Fibroblast of gingiva (primary cell): ENCODE measurements at places on chromosomes 7 and 10.
A peak's percentile ranks its signal among the peaks of the same experiment; 100 is the strongest.

- no peak for DNase-seq
Measured at GRCh38 chr7:159127691-159128642, 16.7 kb downstream of the VIPR2 start.

DNA sequence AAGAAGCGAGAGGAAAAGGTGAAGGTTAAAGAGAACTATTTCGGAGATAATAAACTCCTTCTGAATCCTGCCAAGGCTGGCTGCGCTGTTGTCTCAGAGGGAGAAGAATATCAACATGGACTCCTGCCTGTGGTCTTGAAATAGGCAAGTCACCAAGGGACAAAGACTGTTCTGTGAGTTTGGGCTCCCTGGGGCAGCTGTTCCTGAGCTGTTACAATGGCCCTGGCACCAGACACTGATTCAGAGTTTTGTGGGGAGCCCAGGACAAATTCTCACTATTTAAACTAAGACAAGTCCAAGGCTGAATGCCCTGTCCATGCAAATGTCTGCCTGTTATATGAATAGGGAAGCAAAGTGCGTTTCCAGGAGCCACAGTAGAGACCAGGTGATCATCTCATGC lies 81.4 kb downstream of the PRPF18 start:
- DNase-seq = no peak

DNA sequence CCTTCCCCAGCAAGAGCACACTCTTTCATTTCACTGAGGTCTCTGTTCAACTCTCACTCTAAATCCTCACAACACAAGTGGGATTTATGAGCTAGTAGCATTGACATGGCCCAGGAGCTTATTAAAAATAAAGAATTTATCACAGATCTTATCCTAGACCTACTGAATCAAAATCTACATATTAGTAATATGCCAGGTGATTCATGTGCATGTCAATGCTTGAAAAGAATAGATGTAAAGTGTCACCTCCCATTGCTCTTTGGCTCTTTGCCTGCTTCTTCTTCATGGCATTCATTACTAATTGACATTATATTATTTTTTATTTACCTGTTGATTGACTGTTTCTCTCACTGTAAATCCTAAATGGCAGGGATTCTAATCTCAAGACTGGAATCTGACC lies 459.2 kb upstream of the LRRTM3 start:
- DNase-seq = no peak

GRCh38 chr10:114483575-114483974 lies 79.3 kb upstream of the AFAP1L2 start:
- no peak for DNase-seq

GRCh38 chr10:73856261-73856660 lies 18.1 kb downstream of the CAMK2G start:
- DNase-seq = no peak

- no peak for DNase-seq
Measured at GRCh38 chr7:100583132-100584053, 2.5 kb downstream of the LRCH4 start.

DNA sequence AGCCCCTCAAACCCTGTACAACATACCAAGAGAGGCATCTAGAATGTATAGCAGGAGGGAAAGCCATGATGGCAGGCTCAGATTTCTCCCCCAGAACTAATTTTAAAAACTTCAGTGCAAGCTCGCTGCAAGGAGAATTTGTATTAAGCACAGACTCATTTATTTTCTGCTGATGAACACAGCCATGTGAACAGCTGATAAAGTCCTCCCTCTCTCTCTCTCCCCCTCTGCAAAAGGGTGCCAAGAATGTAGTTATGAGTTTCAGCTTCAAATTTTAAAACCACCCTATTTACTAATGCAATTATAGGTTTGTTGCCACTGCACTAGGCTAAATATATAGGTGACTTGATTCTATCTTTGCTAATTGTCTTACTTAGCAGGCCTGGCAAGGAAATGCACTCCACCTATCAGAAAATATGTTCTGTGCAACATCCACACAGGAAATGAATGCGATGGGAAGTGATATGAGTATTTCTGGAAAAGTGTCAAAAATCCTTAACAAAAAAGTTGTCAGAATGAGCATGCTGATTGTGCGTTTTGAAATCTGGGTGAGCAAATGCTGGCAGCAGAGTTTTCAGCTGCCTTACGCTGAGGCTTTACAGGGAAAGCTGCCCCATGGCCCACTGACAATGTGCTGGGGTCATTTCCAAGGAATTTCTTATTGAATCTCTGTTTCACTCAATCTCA lies 43.4 kb upstream of the GHITM start:
- DNase-seq = no peak

DNA sequence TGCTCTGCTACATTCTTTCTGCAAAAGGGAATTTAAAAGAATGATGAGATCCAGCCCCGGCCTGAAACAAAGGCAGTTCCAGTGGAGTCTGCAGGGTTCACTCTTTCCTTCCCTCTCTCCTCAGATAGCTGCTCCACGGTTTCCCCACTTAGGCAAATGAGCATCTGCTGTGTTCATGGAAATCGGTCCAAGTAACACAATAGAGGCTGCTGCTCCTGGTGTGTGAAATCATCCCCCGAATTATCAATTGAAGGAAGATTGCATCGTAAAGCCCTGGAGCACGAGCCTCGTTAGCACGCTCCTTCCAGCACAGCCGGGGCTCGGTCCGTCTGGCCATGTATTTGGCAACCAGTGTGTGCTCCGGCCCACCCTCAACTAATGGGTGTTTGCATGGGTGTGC lies 108.3 kb upstream of the DPP6 start:
- DNase-seq = no peak

- no peak for DNase-seq
Measured at GRCh38 chr10:2891770-2892124, 175.6 kb upstream of the PFKP start.

DNA sequence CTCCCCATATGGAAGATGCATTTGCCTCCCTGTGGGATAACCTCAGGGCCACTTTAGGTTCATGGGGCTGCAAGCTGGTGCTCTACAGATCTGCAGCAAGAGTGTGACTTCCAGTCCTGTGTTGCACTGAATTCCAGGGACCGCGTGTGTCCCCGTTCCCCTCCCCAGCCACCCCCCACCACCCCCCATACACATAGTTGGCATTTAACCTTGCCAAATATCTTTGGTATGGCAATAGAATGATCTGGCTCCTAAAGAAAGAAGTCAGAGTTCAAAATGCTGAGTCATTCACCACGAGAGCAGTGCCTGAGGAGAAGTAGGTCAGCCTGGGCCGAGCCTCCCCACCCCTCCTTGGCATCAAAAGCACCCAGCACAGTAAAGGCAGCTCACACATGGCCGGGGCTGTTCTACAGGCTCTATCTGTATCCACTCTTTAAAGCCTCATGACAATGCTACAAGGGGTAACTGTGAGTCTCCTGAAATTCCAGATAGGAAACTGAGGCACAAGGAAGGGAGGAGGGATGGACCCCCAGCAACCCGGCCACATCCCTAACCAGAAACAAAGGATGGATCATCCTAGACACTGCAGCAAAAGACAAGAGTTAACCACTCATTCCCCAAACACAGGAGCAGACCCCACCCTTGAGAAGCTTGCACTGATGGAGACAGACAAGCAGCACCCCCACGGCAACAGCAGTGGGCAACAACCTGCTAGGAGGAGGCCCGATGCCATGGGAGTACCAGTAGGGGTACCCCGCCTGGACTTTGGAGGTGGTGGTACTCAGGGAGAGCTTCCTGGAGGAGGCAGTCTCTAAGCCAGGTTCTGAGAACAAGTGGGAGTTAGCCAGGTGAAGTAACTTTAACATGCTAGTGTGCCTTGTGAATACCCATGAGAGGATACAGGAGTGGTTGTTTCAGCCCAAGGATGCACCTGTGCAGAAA lies 70.3 kb upstream of the NANOS1 start:
- peak; percentile 89 for DNase-seq

GRCh38 chr7:69959789-69960499 lies 361.7 kb downstream of the AUTS2 start:
- no peak for DNase-seq

- no peak for DNase-seq
Measured at GRCh38 chr10:45433716-45434469, 59.9 kb downstream of the ALOX5 start.
